ENCODE measurements at places on chromosomes 2 and 18.

- DNase-seq: no peak
These were observed at the start of gene EN1 for GRCh38 chr2:118846953-118847761. TSS of gene EN1 (minus strand) at chr2:118847648. CDS start at chr2:118847167, 481 bp downstream.

DNA sequence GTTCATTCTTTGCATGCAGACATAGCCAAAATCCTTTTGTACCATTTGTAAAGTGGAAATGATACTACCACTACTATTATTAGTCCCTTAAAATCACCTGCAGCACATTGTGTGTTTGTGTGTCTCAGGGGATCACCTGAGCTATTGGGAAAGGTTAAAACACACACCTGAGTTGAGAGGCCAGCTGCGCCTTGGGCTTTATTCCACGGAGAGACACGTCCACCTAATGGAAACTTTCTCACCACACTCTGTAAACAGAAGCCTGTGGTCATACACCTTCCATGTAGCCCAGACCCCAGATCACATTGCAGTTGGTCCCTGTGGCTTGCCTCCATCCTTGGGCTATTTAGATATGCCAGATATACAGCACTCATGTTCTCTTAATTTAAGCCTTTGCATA is 81.8 kb upstream of the SH3BP4 start:
- DNase-seq: no peak

DNA sequence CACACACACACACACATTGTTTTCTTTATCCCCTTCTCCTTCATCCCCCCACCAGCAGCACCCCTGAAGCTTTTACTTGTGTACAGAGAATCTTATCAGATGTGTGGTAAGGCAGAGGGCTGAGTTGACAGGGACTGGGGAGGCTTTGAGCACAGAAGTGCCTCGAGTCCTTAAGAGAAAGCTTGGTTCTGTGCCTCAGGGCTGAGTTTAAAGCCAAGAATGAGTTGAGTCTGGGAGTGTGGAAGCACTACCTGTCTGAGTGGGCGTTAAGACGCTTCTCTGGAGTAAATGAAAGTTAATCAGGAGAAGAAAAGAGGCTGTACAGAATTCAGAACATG is 2.7 kb downstream of the ID2 start:
- peak; percentile 20 for DNase-seq

GRCh38 chr18:58143386-58143785 is 99.4 kb downstream of the NEDD4L start:
- no peak for DNase-seq

DNA sequence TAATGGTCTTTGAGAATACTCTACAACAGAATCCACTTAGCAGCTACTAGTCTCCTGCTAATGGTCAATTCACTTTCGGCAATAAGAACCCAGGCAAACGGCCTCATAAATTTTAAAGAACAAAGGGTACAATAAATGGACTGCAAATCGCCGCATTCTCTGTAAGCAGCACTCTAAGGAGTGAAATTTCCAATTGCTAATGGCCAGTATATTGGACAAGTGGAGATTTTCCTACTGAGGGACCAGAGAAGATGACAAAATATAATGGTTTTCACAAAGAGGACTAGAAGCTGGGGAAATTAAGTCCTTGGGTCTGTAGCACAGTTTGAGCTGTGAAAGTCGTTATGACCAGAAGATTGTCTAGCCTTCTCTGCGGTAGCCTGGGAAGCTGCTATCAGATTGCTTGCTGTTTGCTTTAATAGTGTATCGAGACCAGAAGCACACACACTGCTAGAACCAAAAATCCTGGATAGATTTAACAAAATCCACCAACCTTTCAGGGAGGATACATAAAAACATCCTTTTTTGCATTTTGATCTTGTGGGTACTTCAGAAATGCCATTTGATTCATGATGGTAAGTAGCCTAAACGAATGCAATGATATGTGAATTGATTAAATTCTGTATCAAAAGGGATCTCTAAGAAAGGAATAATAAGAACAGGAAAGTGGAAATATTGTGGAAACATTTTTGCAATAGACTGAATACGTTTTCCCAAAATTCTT is 53.6 kb upstream of the ATP8B1 start:
- no peak for DNase-seq

- DNase-seq: no peak
These were observed 40.9 kb upstream of the ALKAL2 start for GRCh38 chr2:328761-329160.

GRCh38 chr2:74146929-74147726 is 584 bp downstream of the BOLA3 start:
- DNase-seq: peak; percentile 32

DNA sequence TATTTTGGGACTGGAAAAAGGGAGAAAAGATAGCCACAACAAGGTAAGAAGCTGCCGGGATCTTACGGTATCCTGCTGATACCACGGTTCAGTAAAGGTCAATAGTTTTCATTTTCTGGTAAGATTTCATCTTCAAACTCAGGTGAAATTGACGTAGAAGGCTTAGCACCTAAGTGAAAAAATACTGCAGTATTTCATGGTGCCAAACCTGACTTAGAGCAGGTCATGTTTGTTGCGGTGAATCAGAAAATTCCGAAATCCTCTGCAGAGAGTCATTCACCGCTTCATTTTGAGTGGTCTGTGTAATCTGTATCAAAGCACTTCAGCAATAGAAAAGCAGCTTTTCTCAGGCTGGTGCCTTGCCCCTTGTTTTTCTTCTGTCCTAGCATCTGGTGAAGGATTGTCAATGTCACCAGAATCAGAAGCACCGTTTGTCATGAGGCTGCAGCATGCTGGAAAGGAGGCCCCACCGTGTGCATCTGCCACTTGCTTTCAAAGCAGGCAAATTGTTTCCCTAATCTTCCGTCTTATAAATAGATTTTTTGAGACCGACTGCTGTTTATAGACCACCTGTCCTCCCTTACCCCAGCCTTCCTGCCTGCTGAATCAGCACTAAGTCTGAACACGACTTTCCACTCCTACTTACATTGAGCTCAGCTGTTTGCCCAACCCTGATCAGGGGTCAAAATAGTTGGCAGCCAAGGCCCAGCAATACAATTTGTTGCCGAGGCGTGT is 156.3 kb downstream of the EML6 start:
- DNase-seq: peak; percentile 95

DNA sequence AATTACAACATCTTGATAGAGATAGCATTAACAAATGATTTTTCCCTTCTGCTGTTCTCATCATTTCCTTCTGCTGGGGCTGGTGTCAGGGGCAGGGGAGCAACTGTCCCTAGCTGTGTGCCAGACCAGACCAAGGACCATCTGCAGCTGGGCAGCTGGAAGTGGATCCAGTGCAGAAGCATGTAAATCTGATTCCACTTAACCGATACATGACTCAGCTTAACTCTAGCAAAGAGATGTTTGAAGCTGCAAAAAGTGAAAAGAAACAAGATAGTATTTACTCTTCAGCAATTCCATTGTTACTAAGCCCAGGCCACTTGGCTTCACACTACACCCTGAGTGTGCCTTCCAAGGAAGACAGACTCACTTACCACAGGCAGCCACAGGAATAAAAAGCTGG is 151.1 kb downstream of the GALNT1 start:
- DNase-seq: no peak

All from WERI-Rb-1 (cell line).